Panc1 (cell line): ENCODE measurements at places on chromosomes 6 and 20. TPM values are rescaled to one million over a fixed set of nuclear protein-coding genes. Genes with fewer than 3 reads are reported as not detected.

DYNLT2 gene
- 2.1 TPM for total RNA-seq

CPNE5 gene
- 0.44 TPM for total RNA-seq

SLC52A3 gene
- total RNA-seq, result 6.4 TPM

MTFR2 gene
- 12.8 TPM for total RNA-seq

SLC17A3 gene
- not detected for total RNA-seq

RBPJL gene
- 0.18 TPM for total RNA-seq

SASH1 gene
- total RNA-seq, result 6.6 TPM

GNMT gene
- total RNA-seq, result 0.72 TPM

ZNF391 gene
- 4.4 TPM for total RNA-seq

DNA sequence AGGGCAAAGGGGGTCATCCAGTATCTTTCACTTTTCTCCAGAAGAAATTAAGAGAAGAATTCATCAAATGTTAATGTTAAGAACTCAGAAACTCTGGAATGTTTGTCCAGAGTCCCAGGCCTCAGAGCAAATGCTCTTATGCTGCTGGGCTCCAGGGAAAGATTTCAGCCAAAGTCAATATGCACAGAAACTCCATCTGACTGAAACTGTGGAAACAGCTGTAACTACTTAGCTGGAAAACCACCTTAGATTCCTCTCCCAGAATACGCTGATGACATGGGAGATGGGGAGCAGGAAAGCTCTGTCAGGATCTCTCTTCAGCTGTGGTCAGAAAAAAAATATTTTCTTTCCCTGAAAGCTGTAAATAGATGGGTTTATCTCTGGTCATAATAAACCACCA lies 559.6 kb downstream of the RFPL4B start:
- H3K27ac ChIP-seq, result no peak overlapping the region; the same call in 1 of the 2 replicates
- no peak for DNase-seq
- no peaks in the 10 kb centered on the region for H3K27me3 ChIP-seq
- H3K36me3 ChIP-seq, result no peaks in the 10 kb centered on the region

- H3K4me3 ChIP-seq, result no peak overlapping the region
- DNase-seq, result no peak
- H3K36me3 ChIP-seq, result no peaks in the 10 kb centered on the region
- no peaks in the 10 kb centered on the region for H3K4me1 ChIP-seq
- H3K27ac ChIP-seq, result no peak overlapping the region
Measured at GRCh38 chr6:14791526-14791925, 454.3 kb upstream of the JARID2 start.

DNA sequence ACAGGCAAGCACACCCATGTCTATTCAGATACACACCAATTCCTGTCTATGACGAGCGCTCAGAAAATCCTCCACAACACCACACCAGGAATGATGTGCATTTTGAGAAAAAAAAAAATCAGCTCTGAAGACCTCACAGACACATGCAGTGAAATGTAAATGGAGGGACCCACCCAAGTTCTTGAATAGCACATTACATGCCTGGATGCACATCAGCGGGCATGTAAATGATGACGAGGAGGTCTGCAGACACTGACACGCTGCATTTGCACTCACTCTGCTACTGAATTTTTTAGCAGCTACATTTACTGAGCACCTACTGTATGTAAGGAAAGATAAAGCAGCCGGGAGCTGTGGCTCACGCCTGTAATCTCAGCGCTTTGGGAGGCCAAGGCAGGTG lies 14.7 kb downstream of the NRSN2 start:
- H3K4me3 ChIP-seq, result no peak overlapping the region
- no peak for DNase-seq
- H3K4me1 ChIP-seq, result peaks cover 21% of the 10 kb centered on the region
- H3K27ac ChIP-seq, result peak overlapping the region; percentile 46; the same call in 1 of the 2 replicates
- H3K36me3 ChIP-seq, result no peaks in the 10 kb centered on the region

- peak; percentile 82 for DNase-seq
- H3K4me1 ChIP-seq, result peaks cover 25% of the 10 kb centered on the region
- no peaks in the 10 kb centered on the region for H3K27me3 ChIP-seq
- peak within 1 kb of the TSS; percentile 96 for H3K27ac ChIP-seq
- peaks cover 19% of the 10 kb centered on the region for H3K36me3 ChIP-seq
Measured at GRCh38 chr6:21593412-21593926, at the start of gene SOX4. SOX4 (plus strand) TSS chr6:21593751; CDS start chr6:21594535, 784 bp downstream.

DNA sequence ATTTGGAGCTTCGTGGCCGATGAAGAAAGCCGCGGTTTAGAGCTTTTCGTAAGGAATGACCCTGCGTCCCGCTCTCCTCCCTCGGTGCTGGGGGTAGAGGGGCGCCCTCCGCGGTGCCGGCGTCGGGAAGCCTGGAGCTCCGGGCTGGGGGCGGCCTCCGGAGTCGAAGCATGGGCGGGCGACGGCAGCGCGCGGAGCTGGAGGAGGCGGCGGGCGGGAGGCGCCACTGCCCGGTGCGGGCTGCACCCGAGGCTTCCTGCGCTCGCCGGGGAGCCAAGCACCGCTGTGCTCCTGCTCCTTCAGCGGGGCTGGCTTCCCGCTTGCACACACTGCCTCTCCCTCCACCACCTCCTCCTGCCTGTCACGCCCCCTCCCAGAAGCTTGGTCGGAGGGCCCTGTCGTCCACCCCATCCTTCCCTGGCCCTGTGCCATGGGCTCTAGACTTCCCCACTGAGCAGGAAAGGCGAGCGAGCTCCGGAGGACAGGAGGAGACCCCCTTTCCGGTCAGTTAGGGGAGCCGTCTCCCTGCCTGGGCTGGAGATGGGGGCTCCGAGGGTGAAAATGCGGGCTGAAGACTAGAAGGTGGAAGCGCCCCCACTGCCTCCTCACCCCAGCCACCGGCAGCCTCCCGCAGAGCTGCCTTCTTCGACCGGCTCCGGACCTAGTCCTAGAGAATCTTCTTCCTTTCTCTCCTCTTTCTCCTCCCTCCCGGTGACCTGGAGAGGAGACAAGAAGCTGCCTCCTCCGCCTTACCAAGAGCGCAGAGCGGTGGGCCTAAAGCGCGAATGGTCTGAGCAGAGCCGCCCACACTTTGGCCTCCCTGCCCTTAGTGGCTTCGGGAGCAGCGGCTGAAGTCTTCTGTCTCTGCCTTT lies 1.8 kb downstream of the CDH4 start:
- H3K27ac ChIP-seq, result no peak overlapping the region
- H3K4me3 ChIP-seq, result no peak overlapping the region
- no peak for DNase-seq
- H3K36me3 ChIP-seq, result no peaks in the 10 kb centered on the region
- no peaks in the 10 kb centered on the region for H3K4me1 ChIP-seq

- H3K4me3 ChIP-seq, result no peak overlapping the region
- no peaks in the 10 kb centered on the region for H3K36me3 ChIP-seq
- no peak overlapping the region for H3K27ac ChIP-seq
- H3K27me3 ChIP-seq, result no peaks in the 10 kb centered on the region; the same call in 1 of the 2 replicates
Measured at GRCh38 chr6:117613920-117614560, 11.7 kb upstream of the GOPC start.

GRCh38 chr6:34558172-34558714 lies 2.1 kb upstream of the SPDEF start:
- H3K36me3 ChIP-seq, result no peaks in the 10 kb centered on the region
- no peak overlapping the region for H3K27ac ChIP-seq
- H3K27me3 ChIP-seq, result no peaks in the 10 kb centered on the region
- no peak for DNase-seq
- peaks cover 26% of the 10 kb centered on the region for H3K4me1 ChIP-seq

GRCh38 chr6:40848038-40848437 lies 191.0 kb downstream of the UNC5CL start:
- H3K36me3 ChIP-seq, result no peaks in the 10 kb centered on the region
- 0 out of 2 replicates have a peak, but pooled peaks cover 3% of the 10 kb centered on the region for H3K27me3 ChIP-seq
- no peaks in the 10 kb centered on the region for H3K4me1 ChIP-seq
- no peak overlapping the region for H3K4me3 ChIP-seq
- H3K27ac ChIP-seq, result peak overlapping the region; percentile 12; the same call in 1 of the 2 replicates

GRCh38 chr20:39986173-39986904 lies 702.7 kb downstream of the MAFB start:
- no peaks in the 10 kb centered on the region for H3K36me3 ChIP-seq
- no peak overlapping the region for H3K27ac ChIP-seq
- H3K4me3 ChIP-seq, result no peak overlapping the region

DNA sequence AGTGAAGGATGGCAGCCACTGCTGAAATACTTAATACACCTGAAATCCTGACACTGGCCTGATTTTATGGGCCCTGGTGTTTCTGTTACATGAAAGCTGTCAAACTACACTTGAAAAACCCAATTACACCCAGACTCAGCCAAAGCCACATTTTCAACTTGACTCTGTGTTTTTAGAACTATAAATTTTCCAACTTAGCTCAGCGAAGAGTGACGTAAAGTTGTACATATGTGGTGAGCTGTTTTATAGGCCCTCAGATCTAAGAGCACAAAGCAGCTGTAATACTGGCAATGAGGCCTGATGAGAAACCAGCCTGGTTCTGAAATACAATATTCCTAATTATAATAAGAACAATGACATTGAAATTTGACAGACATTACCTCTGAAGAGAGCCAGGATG lies 18.6 kb downstream of the SCML4 start:
- H3K36me3 ChIP-seq, result no peaks in the 10 kb centered on the region
- no peak for DNase-seq
- no peaks in the 10 kb centered on the region for H3K4me1 ChIP-seq

DNA sequence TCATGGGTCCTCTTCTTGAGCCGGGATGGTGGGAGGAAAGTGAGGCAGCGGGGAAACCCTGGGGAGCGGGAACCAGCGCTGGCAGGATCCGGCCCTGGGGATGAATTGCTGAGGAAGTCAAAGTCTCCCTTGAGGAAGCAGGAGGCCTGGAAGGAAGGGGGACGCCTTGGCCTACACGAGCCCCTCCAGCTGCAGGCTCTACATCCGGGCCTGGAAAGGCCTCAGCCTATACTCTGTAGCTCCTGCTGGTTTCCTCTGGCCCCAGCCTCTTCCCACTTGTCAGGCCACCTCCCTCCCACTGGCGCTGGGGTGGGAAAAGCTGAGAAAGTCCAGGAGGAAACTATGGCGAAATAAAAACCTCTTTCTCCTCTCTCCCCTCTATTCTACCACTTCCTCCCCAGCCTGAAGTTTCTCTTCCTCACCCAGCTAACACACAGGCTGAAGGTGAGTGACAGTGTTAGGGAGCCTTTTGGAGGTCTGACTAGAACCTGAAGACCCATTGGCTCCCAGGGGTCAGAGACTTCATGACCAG lies 14.9 kb downstream of the TREML2 start:
- no peak overlapping the region for H3K27ac ChIP-seq
- no peaks in the 10 kb centered on the region for H3K4me1 ChIP-seq
- H3K36me3 ChIP-seq, result no peaks in the 10 kb centered on the region; the same call in 1 of the 2 replicates
- H3K4me3 ChIP-seq, result no peak overlapping the region

GRCh38 chr6:127178746-127179145 lies 60.3 kb downstream of the RSPO3 start:
- H3K27me3 ChIP-seq, result peaks cover 6% of the 10 kb centered on the region; the same call in 1 of the 2 replicates
- H3K36me3 ChIP-seq, result no peaks in the 10 kb centered on the region
- H3K27ac ChIP-seq, result no peak overlapping the region
- H3K4me3 ChIP-seq, result no peak overlapping the region
- H3K4me1 ChIP-seq, result no peaks in the 10 kb centered on the region

DNA sequence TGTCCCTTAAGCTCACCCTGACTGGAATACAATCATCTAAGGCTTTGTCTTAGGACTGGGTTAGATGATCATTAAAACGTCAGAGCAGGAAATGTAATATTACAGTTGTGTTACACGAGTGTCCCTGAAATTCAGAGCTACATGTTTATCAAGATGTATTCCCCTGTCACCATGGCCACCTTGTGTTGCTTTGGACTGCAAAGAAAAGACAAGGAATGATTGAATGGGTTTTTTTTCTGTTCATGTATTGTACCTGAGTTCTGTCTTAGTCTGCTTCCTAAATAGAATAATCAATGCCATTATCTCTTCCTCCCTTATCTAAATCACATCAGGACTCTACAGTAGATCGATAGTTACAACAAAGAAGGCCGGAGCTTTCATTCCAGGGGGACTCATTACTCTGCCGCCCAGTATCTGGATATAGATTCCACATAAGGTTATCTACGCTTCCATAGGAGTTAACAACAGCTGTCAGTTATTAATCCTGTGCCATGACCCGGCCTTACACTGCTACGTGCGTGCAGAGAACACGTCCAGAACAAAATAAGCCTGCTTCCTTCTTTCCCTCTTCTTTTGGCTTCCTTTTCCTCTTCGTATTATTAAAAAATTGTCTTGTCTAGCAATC lies 274.1 kb upstream of the SASH1 start:
- DNase-seq, result no peak
- H3K4me3 ChIP-seq, result no peak overlapping the region
- no peaks in the 10 kb centered on the region for H3K27me3 ChIP-seq

DNA sequence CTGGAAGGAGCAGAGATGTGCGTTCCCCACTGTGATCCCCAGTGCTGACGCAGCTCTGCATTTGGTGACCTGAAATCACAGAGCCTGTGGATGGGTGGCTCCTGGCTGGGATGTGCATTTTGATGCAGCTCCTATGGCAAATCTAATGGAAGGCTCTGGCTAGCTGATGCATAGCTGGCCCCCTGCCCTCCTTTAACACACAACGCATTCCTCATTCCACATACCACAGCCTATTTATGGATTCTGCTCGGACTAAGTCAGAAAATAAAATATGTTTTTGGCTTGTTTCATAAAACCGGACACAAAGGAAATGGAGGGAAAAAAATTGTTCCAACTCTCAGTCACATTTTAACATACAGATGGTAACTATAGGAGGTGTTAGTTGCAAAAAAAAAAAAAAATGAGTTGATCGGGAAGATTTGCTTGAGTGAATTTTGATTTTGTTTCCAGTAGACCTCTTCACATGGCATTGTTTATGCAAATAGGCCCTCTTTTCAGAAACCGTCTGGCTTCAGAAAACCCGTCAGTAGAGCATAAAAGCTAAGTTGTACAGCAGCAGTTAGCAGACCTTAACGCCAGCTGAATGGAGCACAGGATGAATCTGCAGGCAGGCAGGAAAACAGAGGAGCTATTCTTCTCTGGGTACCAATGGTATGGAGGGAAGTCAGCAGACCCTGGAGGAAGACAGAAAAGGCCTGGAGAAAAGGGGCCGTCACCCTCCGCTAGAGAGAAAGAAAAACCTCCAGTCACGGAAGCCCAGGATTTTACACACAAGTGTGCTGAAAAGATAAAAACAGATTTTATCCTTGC lies 215.4 kb downstream of the HDGFL1 start:
- H3K27ac ChIP-seq, result no peak overlapping the region
- no peaks in the 10 kb centered on the region for H3K36me3 ChIP-seq
- no peaks in the 10 kb centered on the region for H3K27me3 ChIP-seq
- H3K4me1 ChIP-seq, result no peaks in the 10 kb centered on the region
- no peak for DNase-seq

- no peaks in the 10 kb centered on the region for H3K27me3 ChIP-seq
- H3K27ac ChIP-seq, result no peak overlapping the region
- no peaks in the 10 kb centered on the region for H3K36me3 ChIP-seq
- no peak for DNase-seq
- no peak overlapping the region for H3K4me3 ChIP-seq
Measured at GRCh38 chr20:50545126-50545525, 34.9 kb downstream of the PTPN1 start.

DNA sequence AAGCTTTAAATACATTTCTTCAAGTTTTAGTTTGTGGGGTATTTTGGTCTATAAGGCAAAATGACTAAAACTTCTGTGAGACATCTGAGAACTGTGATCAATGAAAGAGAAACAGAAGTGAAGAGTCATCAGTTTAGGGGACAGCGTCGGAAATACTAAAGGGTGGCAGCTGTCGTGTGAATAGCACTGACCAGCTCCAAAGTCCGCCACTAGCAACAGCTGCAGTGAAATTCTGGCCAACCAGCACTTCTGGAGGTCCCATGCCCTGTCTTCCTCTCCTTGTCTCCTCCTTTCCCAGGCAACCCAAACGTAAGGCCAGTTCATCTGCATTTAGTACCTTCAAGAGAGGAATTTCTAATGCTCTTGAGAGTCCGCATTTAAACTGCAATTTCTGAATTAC lies 87.5 kb downstream of the DACT2 start:
- no peaks in the 10 kb centered on the region for H3K4me1 ChIP-seq
- no peak overlapping the region for H3K4me3 ChIP-seq
- H3K27ac ChIP-seq, result no peak overlapping the region
- H3K36me3 ChIP-seq, result no peaks in the 10 kb centered on the region
- DNase-seq, result no peak
- 0 out of 2 replicates have a peak, but pooled peaks cover 2% of the 10 kb centered on the region for H3K27me3 ChIP-seq
